ENCODE measurements at places on chromosomes 2 and 18.

DNA sequence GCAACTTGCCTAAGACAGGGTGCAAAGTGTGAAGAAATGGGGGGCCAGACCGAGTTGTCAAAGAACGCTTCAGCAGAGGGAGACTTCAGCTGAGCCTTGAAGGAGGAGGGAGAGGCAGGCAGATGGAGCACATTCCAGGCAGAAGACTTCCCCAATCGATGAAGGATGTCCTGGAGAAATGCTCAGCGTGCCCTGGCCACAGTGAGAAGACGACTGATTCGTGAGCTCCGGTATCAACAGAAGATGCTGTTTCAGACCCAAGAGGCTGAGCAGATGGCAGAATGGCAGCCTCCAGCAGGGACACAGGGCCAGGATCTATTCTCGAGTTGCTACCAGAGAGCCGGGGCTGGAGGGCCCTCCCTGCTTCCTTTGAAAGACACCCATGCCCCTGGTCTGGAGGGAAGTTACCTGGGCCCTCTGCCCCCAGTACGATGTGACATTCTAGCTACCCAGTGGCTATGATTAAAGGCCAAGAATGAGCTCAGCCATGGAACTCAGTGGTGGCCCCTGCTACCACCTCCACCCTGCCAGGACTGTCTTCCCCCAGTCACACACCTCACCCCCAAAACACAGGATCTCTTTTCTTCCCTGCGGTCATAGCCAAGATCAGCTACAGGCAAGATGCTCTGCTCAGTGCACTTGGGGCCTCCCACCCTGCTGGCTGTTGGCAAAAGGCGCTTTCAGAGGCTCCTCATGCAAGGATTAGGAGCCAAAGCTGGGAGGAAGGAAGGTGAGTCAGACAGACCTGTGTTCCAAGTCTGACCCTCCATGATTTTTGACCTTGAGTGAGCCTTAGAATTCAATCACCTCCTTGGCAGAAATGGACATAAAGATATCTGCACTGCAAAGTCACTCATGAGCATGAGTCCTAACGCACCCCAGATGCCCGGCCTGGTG lies 84.3 kb downstream of the TFCP2L1 start:
- DNase-seq, result no peak

DNA sequence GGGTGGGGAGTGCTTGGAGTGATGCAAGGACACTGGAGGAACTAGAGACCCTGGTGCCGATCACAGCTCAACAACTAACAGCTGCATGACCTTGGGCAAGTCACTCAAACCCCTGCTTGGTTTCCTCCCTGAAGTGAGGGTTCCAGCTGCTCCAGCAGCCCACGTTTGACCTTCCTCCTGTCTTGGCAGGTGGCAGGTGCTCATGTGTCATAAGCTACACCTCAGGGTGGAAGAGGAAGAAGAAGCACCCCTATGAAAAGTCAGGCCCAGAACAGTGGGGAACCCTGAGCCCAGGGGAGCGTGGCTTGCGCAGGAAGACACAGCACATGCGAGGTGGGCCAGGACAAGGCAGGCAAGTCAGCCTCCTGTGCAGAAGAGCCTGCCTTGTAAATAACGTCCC lies 42.4 kb downstream of the MRPL35 start:
- no peak for DNase-seq

- DNase-seq, result no peak
Observed at GRCh38 chr18:10020171-10020570, 106.4 kb downstream of the VAPA start.

- no peak for DNase-seq
Observed at GRCh38 chr18:9328776-9329175, 5.8 kb upstream of the TWSG1 start.

DNA sequence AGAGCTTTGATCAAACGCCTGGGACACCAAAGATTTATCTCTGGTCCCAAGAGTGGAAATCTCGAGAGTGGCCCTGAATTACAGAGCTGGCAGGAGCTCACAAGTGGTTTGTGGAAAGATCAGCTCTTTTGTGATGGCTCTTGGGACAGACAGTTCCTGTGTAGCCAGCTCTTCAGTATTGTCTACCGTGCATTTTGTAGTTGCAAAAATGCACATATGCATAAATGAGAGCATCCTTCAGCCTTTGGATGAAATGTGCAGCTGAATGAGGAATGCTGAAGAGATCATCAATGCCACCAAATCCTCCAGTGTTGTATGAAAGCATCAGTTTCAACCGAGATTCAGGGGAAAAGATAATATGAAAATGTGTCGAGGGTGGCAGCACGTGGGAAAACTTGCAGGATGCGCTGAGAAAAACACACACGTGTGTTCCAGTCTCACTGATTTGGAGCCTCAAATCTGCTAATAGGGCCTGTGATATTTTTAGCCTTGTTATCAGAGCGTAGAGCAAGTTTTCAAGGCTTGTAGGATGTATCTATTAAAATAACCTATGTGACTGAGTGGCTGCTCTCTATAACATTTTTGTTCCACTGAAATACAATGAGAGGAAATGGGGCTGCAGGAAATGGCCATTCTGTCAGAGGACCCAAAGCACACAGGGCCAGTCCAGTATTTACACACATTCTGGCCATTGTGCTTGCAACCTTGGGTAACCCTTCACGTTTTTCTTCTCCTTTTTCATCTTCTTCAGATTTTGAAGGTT lies 138.7 kb downstream of the PRKCE start:
- no peak for DNase-seq

Data from stimulated activated CD8-positive, alpha-beta memory T cell treated with anti-CD3 and anti-CD28 coated beads, Interleukin-15, amount 100 ng/mL, for 4 hours (primary cell).